AG09319 (cell line): ENCODE measurements at places on chromosomes 16 and 17.

DNA sequence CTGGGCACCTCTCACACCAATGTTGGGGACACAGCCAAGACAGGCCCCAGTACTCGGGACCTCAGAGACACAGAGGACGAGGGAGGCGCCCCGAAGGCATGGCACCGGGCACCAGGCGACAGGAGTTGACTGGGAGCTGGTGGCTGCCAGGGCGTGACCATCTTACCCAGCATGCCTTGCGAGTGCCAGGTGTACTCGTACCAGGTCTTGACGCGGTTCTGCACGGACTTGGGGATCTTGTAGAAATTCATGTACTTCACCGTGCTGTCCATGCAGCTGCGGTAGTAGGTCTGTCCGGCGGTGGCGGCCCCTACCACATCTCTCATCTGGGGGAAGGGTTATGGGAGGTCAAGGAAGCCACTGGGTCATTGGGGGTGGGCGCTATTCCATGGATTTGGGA, 67.3 kb downstream of the CNGB1 start:
- DNase-seq: no peak

- no peak for DNase-seq
Measured at GRCh38 chr16:88962478-88963152, 14.4 kb downstream of the CBFA2T3 start.

GRCh38 chr17:17822189-17822588, 14.6 kb downstream of the SREBF1 start:
- peak; percentile 75 for DNase-seq

DNA sequence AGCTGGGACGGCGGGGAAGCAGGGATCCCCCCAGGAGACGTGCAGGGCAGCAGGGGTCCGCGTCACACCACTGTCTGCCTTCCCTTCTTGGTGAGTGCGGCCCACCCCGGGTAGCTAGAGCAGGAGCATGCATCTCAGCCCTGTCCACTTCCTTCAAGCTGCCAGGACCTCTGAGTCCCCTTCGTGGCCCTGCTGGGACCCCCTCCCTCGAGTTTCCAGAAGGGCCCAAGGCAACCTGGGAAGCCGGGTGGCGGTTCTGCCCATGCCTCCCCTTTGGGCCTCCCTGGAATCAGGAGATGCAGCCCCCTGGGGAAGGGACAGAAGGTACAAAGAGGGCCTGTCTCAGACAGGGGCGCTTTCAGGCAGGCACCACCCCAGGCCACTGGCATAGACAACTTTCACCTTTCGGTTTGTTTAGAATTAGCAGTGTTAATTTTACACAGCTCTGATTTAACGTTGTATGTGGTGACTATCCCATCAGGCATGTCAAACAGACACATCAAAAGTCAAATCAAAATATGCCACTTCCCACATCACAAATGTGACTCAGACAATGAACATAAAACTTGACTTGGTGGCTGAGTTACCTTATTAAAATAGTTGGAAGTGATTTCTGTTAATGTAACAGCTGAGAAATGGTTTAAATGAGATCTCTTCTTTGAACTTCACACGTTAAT, 94.5 kb upstream of the METRNL start:
- no peak for DNase-seq

GRCh38 chr16:22189473-22190080, 16.5 kb upstream of the EEF2K start:
- no peak for DNase-seq
